ENCODE measurements at places on chromosomes 1 and 21.

GRCh38 chr1:89298461-89298860, 25.8 kb upstream of the GBP5 start:
- DNase-seq, result no peak

DNA sequence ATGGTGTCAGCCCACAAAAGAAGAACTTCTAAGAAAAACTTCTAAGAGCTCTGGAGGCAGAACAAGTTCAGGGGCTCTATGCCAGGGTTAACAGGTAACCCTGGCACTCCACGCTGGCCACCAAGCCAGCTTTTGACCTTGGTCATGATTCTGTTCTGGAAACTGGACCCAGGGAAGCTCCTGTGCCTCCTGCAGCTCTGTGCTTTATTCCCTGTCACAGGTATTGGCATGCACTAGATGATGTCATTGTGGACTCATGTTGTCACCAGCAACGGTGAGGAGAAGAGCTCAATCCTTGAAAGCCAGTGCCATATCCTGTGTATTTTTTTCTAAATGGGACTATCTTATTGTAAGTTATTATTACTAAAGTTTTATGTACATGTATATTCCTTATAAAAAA, 56.7 kb upstream of the GCLM start:
- no peak for DNase-seq

DNA sequence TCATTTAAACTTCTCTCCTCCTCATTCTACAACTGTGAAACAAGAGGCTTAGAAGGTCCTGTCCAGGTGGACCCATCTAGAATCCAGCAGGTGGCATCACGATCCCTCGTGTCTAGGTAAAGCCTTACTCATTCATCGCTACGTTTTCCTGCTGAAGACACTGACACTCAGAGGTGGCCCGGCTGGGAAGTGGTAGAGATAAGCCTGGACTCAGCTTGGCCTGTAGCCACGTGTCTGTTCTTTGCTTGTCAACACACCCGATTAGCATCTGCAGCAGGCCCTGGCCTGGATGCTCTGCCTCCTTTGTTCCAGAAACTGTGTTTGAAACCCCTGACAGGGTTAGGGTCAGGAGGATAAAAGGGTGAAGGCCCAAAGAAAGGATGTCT, 43.4 kb downstream of the PARP1 start:
- no peak for DNase-seq

DNA sequence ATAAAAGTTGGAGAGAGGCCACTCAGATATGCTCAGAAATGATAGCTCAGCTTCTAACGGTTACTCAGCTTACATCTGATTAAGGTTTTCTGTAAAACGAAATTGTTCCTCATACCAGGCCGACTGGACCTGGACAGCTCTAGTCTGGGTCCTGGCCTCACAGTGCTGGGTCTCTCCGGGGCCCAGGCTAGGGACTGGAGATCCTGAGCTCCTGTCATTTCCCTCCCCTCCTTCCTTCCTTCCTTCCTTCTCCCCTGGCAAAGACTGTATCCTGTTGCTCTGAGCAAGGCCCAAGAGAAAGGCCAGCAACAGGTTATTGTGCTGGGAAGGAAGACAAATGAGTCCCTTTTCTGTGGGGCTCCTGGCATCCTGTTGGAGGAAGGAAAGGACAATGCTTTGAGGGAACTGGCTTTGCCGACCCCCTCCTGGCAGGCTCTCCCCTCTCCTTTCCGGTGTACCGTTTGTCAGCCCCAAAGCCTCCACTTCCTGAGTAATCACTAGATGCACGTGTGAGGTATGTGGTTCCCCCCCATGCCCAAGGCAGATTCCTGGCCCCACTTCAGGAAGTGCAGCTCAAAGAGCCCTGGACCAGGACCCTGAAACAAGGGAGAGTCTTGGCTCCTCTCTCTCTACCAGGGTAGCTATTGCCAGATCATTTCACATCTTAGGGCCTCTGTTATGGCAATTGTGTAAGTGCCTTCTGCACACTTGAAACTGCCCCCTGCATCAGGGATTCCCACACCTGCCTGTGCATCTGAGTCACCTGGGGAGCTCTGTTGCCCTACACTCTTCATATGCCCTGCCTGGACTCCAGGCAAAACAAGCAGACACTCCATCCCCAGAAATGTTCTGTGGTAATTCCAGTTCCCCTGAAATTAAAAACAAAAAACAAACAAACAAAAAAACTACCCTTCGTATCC, 212.7 kb upstream of the FGGY start:
- DNase-seq, result no peak

GRCh38 chr1:8873001-8873400, 5.5 kb downstream of the ENO1 start:
- DNase-seq, result no peak

GRCh38 chr1:232599178-232600041, 30.5 kb downstream of the SIPA1L2 start:
- no peak for DNase-seq

DNA sequence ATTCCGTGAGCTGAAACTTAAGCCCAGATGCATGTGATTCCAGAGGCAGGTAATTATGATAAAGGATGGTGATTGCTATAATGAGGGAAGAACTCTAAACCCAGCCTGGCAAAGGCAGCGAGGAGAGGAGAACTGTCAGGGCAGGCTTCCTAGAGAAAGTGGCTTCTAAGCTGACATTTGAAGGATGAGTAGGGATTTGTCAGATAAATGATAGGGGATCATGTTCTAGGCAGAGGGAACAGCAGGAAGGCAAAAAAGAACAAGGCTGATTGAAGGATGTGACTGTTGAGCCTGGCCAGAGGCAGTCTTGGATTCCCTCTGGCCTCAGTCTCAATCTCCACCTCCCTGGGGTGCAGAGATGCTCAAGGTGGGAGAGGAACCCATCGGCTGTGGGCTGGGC, 146.4 kb upstream of the POU3F1 start:
- DNase-seq, result no peak

DNA sequence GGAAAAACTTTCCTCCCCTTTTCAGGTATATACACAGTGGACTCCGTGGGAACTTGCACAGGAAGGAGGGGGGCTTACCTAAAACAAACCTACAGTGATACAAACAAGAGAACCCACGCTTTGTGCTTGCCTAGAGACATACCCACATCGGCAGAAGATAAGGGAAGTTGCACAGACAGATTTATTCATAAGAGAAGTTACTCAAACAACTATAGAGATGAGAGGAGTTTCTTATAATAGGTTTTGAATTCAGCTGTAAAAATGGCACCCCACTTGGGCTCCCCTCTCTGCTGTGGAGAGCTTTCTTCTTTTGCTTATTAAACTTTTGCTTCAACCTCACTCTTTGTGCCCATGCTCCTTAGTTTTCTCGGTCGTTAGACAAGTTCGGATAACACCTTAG, 1.8 kb upstream of the DUSP12 start:
- no peak for DNase-seq

DNA sequence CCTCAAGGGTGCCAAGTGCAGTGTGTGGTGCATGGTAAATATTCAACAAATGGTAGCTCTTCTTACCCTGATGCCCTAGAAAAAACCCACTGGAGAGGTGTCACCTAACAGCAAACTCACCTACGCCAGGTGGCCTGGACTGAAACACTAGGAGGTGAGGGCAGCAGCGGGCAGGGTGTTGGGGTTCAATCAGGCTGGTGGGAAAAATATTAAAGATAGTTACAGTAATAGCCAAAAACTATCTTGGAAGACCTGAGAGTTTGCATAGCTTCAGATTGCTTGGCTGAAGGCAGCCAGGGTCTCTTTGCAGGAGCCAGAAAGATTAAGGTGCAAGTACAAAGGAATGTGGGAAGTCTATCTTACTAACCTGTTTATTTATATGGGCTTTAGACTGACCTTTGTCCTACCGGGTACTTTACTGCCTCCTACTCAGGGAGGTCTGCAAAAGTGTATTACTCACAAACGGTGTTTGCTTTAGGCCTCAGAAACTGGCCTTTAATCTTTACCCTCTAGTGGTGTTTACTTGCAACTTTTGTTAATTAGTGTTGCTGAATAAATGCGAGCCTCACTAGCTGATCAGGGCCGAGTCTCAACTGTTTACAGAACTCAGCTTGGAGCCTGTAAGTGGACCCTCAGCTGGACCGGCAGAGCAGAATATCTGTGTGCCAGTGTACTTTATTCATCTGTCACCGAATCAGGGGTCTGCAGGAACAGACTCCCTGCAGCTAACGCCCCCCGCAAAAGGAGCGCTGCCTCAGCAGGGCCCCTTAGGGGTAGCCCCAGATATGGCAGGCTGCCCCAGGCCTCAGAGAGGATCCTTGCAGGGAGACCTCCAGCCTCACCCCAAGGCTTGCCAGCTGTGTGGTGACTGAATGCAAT, 63.9 kb downstream of the SYF2 start:
- DNase-seq, result no peak

DNA sequence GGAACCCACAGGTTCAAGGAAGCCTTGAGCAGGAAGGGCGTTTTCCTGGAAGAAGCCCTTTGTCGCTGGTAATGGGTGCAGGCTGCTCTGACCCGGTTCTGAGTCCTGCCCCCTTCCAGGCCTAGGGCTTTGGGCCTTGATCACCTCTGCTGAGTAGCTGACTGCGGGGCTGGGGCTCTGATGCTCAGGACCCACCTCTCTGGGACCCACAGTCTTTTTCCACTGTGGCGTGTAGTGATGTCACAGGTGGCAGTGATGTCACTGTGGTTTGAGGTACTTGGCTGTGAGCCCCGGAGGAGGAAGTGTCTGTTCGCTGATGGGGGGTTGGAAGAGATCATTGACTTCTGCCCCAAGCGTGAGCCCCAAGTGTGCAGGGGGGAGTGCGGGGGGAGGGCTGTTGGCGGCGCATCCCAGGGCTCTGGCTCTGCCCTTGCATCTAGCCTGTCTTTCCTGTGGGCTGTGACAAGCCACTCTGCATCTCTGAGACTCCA, 6.9 kb downstream of the TNFRSF1B start:
- DNase-seq, result no peak

GRCh38 chr1:41364442-41365319, 3.4 kb downstream of the FOXO6 start:
- no peak for DNase-seq

Data from GM12891 (cell line).